ENCODE measurements at places on chromosomes 4 and X.

- DNase-seq: no peak
Measured at GRCh38 chr4:60953826-60954225, 246.3 kb upstream of the ADGRL3 start.

DNA sequence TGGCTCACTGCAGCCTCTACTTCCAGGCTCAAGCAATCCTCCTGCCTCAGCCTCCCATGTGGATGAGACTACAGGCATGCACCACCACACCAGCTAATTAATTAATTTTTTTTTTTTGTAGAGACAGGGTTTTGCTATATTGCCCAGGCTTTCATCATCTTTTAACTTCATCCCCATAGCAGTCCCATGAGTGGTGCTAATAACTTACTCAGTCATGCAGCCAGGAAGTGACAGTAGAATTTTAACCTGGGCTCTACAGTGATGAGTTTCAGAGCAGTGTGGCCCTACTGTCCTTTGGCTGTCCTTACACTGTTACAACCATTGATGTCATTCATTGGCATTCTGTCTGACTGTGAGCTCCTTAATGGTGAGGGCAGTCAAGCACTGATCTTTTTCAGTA lies 3.9 kb upstream of the OCIAD2 start:
- no peak for DNase-seq

DNA sequence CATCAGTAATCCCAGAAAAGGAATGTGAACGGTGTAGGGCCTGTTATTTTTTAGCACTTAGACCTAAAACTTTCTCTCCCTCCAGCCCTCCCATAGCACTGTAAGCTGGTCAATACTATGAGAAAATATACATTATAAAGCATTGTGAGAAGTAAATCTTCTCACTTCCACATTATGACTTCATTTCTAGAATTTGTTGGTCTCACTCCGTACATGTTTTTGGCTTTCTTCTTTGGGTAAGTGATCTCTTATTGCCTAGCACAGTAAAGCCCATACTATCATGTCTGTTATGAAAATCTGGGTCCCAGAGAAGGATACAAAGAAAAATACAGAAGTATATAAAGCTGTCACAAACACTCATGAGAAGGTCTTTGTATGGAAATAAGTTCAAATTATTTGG lies 1851.1 kb upstream of the IGFBP7 start:
- no peak for DNase-seq

- no peak for DNase-seq
Measured at GRCh38 chr4:127015667-127016117, 617.1 kb upstream of the INTU start.

DNA sequence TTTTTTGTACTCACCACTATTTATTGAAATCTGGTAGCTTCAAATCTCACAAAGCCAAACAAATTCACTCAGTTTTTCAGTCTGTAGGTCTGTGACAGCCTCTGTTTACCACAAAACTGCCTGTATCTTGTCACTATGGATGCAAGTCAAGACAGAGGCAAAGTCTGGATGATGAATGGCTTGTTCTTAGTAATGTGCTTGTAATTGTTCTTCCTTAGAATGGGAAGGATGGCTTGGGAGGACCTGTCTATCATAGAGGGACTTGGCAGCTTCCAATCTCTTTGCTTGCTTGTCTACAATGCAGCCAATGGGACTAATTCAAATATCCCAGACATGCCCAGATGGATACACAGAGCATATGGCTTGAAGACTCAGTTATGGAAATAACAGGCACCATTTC lies 141.2 kb upstream of the SCML1 start:
- DNase-seq: no peak

DNA sequence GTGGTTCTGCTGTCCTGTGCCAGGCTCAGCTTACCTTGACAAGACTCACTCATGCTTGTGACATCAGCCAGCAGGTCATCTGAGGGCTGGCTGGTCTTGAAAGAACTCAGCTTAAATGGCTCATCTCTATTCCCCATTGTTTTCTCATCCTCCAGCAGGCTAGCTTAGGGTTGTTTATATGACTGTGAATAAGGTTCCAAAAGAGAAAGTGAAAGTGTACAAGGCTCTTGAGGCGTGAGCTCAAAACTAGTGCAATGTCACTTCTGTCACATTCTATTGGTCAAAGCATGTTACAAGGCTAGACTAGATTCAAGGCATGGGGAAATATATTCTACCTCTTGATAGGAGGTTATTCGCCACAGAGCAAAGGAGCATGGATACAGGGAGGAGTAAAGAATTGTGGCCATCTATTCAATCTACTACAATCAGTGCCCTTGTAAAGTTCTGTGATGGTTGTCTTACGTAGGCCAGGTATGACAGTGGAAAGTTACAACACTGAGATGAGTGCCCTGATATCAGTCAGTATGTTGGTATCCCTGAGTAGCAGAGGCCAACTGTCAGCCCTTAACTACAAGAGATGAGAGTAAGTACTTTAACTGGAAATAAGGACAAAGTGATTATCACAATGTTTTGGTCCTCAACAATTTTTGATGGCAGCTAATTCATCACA lies 19.8 kb upstream of the TMLHE start:
- DNase-seq: no peak

DNA sequence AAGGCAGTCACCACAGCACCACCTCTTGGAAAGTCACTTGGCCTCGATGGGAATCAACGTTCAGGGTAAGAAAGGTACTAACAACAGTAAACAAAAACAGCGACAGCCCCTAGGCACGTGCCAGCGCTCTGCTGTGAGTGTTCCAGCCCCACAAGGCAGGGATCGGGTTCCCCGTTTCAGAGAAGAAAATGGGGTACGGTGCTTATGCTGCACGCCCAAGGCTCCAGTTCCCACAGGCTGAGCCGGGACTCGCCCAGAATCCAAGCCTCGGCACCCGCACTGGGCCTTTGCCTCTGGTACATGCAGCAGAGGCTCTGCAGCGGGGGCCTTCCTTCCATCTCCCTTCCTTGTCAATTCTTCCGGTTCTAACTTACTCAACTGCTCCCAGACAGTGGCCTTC lies 37.3 kb downstream of the WDR1 start:
- no peak for DNase-seq

DNA sequence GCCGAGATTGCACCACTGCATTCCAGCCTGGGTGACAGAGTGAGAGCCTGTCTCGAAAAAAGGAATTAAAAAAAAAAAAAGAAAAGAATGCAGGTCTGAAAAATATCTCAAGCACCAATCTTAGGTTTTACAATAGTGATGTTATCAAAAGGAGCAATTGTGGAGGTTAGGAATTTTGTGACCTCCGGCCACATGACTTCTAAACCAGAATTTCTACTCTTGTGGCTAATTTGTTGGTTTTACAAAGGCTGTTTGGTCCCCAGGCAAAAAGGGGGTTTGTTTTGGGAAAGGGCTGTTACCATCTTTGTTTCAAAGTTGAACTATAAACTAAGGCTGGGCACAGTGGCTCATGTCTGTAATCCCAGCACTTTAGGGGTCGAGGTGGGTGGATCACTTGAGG lies 15.4 kb upstream of the ZNF41 start:
- DNase-seq: no peak

DNA sequence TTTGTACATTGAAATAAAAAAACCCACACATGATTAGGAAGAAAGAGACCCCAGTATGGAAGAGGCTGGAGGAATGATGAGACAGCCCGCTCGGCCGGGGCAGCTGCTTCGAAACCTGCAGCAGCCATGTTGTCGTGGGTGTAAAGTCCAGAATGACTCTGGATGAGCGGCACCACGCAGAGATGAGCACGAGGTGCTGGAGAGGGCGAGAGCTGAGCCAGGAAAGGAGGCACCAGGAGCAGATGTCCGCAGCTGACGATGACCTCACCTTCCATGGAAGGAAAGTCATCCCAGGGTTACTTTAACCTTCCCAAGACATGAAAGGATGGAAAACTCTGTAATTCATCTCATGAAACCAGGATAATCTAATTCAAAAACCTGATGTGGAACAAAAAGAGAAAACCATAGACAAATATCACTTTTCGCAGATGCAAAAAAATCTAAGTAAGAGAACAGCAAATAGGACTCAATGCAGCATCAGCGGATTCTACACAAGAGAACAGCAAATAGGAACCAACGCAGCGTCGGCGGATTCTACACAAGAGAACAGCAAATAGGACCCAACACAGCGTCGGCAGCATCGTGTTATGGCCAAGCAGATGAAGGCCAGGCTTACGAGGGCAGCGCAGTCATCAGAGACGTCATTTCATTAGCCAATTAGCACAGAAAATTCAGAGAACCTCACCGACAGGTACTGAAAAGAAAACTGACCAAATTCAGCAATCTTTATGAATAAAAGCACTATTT lies 25.9 kb upstream of the SPON2 start:
- no peak for DNase-seq

DNA sequence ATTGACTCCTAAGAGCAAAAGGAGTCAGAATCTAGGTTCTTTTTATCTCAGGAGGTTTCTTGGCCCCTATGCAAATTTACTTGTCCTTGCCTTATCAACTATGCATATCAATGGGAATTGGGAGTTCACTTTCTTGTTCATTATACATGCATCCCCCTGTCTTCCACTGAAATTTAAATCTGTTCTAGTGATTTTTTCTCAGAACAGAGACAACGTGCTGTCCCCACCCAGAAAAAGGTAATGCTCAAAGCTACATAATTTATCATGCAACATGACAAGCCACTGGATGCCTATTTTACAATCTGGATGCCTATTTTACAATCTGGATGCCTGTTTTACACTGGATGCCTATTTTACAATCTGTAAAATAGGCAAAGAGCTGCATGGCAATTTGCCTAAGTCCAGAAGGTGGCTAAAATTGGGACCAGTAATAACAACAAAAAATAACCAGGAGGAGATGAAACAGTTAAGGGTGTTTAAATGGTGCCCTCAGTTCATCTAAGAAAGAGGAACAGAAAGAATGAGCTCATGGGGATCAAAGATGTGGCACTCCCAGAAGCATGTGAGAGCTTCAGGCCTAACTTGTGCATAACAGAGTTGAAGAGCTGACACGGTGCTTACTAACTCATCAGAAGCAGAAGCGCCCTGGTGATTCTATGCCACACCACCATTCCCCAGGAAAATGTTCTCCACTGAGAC lies 537.8 kb upstream of the BOD1L1 start:
- DNase-seq: no peak

- no peak for DNase-seq
Measured at GRCh38 chr4:22029803-22030202, 81.2 kb upstream of the KCNIP4 start.

DNA sequence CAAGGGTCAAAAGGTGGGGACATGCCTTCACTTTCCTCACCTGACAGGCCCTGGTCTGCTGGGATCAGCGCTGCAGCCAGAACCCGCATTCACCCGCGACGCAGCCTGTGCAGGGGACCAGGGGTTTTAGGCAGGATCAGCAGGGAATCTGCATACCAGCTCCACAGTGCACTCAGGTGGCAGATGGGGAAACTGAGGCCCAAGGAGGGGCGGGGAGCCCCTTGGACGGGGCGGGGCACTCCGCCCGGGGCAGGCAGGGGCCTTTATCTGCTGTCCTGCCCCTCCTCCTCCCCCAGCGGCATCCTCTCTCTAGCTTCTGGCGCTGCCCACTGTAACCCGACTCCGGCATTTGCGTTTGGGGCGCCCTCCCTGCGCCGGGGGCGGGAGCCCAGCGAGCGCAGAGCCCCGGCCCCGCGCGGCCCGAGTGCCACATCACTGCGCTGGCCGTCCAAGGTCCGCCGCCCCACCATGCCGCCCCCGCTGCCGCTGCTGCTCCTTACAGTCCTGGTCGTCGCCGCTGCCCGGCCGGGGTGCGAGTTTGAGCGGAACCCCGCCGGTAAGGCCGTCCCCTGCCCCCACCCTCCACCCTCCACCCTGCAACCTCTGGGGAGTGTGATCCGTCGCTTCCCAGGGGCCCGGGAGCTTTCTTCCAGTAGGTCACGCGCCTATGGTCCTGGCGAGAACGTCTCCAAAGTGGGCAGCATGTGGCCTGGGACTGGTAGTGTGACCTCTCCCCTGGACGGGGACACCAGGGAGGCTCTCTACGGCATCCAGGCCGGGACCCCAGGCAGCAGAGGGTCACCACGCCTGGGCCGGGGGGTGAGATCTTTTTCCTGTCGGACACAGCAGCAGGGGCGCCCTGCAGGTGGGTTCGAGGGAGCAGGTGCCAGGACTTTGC lies at the start of gene CPZ:
Gene CPZ (plus strand): TSS at position 400 of the 898 bp plus-strand sequence. CDS start 69 bp downstream, at position 469.
- DNase-seq: no peak

DNA sequence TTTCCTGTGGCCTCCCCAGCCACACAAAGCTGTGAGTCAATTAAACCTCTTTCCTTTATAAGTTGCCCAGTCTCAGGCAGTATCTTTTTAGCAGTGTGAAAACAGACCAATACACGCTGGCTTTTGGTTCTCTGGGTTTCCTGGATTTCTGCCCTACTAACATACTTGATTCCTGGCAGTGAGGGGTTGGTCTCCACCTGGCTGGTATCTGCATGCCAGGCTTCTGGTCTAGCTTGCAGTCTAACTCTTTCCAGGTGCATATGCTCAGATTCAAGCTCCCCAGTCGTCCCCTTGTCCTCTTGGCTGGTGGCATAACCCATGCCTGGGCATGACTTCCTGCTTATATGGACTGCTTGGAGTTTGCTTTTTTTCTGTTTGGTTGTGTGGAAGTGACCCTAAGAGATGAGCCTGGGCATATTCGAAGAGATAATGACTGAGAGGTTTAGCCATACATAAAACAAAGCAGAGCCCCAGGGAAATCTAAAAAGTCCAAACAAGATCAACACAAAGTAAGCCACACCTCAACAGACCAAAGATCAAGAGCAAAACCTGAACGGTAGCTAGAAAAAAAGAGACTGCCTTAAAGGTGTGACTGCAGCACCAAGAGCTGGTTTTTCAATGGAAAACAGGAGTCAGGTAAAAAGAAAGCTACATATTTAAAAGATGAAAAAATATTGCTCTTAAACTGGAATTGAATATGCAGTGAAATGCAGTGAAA lies 102.1 kb upstream of the STS start:
- no peak for DNase-seq

GRCh38 chr4:121484633-121485032 lies 103.8 kb upstream of the QRFPR start:
- peak; percentile 20 for DNase-seq

DNA sequence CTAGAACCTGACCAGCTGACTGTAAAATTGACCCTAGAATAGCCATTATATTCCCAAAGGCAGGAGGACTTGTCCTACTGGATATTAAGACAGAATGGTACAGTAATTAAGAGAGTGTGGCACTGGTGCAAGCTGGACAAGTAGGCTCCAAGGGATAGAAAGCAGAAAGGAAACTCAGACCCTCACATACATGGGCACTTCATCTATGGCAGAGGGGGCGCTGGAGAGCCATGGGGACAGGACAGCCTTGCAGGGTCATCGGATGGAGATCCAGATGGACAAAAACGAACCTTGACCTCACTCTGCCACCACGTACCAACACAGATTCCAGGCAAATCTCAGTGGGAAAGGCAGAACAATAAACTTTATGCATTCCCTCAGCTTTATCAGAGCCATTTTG lies 40.6 kb downstream of the GAB3 start:
- DNase-seq: no peak

DNA sequence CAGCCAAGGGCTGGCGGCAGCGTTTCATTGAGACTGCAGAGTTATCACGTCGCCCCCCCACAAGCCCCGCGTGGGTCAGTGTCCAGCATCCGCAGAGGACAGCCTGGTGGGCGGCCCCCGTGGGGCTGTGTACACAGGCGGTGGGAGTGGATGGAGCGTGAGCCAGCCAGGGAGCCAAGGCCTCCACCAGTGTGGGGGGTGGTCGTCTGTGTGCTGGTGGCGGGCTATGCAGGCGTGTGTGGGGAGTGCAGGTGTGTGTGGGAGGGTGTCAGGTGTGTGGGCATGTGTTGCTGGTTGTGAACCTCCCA lies 56.5 kb upstream of the NKX1-1 start:
- no peak for DNase-seq

All from Panc1 (cell line).